ENCODE measurements at places on chromosomes 4 and X. TPM values are rescaled to one million over a fixed set of nuclear protein-coding genes. Genes with fewer than 3 reads are reported as not detected.
A peak's percentile ranks its signal among the peaks of the same experiment; 100 is the strongest.

DNA sequence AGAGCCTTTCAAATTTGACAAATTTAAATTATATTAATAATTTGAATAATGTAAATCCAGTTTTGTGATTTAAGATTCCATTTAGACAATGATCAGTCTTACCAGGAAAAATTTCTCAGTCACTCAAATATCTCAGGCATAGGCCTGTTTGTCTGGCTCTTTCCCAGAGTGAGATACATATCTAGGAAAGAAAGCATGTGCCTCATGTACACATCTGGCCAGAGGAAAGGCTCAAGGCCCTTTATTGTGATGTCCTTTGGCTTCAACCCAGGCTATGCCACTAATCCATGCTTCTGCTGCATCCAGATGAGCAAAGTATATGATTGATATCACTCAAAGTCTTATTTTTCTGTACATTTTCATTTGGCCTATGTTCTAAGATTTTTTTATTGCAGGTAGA is 473.3 kb upstream of the ADGRL3 start:
- DNase-seq, result no peak

Gene TMPRSS11A
- polyA plus RNA-seq, result not detected

Gene CXCL6
- polyA plus RNA-seq, result 0.06 TPM

GRCh38 chrX:14508025-14508690 is 21.2 kb upstream of the GLRA2 start:
- DNase-seq, result no peak

Gene AREG
- 0.07 TPM for polyA plus RNA-seq

GRCh38 chr4:80507507-80507906 is 172.0 kb downstream of the CFAP299 start:
- DNase-seq, result no peak

DNA sequence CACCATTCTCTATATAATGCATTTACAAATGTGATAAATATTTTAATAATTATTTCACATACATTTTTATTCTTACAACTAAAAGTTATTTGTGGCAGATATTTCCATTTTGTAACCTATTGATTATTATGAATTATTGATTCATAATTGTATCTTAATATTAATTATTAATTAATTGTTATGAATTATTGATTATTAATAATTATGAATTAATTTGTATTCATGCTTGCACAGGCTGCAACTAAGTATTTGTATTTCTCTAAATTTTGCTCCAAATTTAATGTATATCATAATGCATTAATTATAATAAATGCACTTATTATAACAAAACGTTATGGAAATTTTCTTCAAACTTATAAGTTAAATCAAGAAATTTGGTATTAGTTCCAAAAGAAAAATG is 929.7 kb downstream of the PCDH7 start:
- no peak for DNase-seq

Gene SSX4
- polyA plus RNA-seq, result not detected

- DNase-seq, result no peak
These were observed 11.7 kb downstream of the GPKOW start for GRCh38 chrX:49111791-49112190.

Gene ACSL1
- 11.6 TPM for polyA plus RNA-seq

GRCh38 chr4:144340931-144341330 is 200.4 kb upstream of the GYPA start:
- DNase-seq, result no peak

Gene NSG1
- polyA plus RNA-seq, result 0.17 TPM

Gene TRIM61
- polyA plus RNA-seq, result 1.3 TPM

Gene WDR17
- 0.10 TPM for polyA plus RNA-seq

DNA sequence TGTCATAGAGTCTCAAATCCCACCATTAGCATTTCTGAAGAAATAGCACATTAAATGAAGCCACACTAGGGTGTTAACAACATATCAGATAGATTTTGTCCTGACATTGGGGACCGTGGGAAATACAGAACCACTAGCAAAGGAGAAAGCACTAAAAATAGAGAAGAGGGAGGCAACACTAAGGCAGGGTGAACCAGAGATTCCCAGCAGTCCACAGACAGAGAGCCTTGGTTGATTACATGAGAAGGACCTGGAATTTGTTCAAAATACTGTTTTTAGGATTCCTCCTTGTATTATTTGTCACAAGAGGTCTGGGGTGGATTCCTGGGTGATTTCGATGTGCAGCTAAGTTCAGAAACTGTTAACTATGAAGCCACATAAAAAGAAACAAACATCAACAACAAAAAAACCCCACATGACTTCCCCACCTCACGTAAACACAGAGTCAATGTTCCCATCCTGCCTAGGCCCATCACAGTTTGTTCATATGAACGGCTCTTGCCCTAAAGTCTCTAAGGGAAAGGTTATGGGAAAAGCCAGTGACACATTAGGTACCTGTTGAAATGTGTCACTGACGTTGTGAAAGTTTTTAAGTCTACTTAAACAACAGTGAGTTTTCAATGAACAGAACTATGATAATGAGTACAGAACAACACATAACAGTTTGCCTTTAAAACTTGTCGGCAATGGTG is 23.6 kb upstream of the GRSF1 start:
- no peak for DNase-seq

GRCh38 chr4:71564775-71565174 is 219.1 kb downstream of the GC start:
- DNase-seq, result no peak

GRCh38 chrX:12471061-12471460 is 320.2 kb upstream of the PRPS2 start:
- no peak for DNase-seq

DNA sequence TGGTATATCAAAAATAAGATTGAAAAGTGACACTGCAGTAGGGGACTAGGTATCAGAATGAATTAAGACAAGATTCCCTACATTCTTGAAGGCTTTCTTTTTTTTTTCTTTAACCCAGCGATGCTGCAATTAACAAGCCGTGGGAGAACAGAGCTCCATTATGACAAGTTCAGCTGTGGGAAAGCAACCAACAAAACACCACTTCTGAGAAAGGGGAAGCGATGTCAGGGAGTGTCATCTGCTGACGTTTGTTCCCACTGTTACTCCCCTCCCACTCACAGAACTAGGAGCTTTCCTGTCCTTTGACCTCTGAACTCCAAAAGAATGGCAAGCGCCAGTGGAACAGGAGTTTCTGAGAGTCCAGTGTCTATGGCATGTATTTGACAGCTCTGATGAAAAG is 90.2 kb upstream of the SLITRK2 start:
- DNase-seq, result no peak

Gene ZDHHC15
- polyA plus RNA-seq, result not detected

- no peak for DNase-seq
These were observed 2.7 kb downstream of the N4BP2 start for GRCh38 chr4:40059362-40059761.

GRCh38 chrX:22060415-22061280 is 28.5 kb downstream of the PHEX start:
- no peak for DNase-seq

- no peak for DNase-seq
These were observed 74.1 kb downstream of the NBDY start for GRCh38 chrX:56802921-56803849.

DNA sequence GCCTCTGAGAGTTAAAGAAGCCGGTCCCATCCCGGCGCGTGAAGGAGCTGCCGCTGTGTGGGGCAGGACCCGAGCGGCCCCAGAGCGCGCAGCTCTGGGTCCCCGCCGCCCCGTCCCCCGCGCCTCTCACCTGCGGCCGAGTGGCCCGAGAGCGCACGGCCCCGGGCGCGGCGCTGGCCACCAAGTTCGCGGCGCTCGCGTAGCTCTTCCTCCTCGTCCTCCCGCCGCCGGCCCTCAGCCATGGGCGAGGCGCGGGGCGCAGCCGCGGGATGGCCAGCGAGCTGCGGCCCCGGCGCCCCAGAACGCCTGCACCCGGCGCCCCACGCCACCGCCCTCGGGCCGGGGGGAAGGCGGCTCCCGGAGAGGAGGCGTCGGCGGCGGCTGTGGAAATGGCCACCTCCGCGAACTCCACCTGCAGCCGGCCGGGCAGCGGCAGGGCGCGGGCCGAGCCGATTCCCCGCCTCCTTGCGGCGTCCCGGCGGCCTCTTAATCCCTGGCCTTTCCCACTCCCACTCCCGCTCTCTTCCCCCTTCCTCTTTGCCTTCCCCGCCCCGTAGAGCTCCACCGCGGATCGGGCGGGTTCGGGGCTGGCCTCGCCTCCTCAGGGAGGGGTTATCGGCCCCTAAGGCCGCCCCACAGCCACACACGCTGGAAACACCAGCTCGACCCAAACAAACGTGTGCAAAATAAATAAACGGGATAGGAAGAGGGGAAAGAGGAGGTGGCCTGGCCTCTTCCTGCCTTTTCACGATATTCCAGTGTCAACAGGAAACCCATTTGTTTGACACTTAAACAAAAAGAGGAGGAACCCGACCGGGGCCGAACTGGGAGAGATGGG is at the start of gene SH3D19:
Gene SH3D19, minus strand, starts transcription at position 495 of the 838 bp plus-strand sequence. Its CDS starts 253 bp downstream, at position 242.
- peak; percentile 21 for DNase-seq

GRCh38 chr4:36824682-36825081 is 419.9 kb upstream of the NWD2 start:
- DNase-seq, result no peak

DNA sequence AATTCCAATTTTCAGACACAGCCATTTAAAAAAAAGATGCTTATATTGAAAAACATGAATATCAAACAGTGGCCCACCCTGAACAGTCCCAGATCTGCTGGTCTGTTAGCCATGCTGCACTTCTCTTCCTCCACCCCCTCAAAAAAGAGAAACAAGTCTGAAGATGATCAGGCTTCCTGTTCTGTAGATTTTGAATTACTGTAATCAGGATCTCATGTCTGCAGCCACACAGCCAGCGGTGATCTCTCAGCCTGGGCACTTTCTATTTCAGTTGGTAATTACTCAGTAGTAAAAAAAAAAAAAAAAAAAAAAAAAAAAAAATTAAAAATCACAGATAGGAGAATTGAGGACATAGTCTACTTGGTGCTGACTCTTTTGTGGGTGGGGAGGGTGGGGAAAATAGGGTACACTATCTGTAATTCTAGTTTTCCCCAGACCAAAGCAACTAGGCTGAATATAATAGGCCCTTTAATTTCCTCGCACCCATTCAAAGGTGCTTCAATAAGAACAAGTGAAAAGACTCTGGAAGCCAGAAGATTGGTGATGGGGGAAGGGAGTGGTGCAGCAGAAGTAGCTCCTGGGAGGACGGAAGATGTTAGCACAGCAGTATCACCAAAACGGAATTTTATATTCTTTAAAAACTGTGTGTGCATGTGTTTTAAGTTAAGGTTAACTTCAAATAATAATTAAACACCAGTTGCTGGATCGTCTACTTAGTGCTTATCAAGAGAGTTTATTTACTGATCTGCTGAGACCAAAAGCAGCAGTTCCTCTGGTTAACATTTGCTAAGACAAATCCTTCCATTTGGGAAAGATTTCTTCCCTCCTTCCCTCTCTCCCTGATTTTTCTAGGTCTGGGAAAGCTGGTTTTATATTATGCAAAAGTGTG is 47.0 kb downstream of the SPRY1 start:
- no peak for DNase-seq

DNA sequence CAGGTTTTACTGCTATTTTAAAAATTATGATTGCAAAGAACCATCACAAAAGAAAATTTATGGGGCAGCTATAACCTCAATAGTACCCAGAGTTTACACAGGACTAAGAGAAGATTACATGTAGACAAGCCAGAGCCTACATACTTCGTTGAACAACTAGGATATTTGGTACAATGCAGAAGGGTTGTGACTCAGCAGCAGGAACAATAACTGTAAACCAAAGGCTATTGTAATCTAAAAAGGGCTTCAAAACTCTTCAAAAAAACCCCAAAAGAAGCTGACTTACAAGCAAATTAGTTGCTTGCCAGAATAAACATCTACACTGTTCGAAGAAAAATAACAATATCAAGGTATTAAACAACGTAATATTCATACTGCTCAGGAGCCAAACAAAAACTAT is 618.0 kb downstream of the STPG2 start:
- no peak for DNase-seq

Gene TSPAN5
- 96.5 TPM for polyA plus RNA-seq

DNA sequence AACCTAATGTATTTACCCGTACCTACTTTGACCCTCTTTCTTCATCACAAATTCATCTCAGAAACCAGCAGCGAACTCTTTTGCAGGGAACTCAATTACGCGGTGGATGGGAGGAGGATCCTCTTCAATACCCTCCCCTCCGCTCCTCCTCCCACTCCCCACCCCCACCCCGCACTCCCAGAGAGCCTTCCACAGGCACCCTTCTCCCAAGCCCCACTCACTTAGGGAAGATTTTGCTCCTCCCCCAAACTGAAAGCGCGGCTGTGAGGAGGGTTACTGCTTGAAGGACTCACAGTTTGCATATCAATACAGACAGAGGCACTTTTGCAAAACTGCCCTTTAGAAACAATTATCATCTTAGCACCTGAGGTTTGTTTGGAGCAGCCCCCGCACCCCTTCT is 960 bp upstream of the IL1RAPL1 start:
- DNase-seq, result no peak

GRCh38 chr4:173536808-173537429 is 6.9 kb upstream of the HAND2 start:
- DNase-seq, result no peak

Gene SYN1
- polyA plus RNA-seq, result 0.48 TPM

DNA sequence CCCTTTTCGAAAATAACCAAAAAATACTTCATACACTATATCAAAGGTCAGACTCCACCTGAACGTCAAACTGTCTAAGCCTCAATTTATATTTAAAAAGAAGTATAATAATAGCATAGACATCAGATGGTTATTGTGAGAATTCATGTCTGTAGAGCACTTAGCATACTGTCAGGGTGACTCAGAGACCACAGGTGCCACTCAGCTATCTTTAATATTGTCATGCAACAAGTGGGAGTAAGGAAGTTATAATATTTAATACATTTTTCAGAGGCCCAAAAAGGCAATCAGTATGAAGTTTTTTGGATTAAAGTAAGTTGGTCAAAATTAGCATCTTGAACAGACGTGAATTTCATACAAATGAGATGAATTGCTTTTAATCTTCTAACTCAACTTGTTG is 93.3 kb downstream of the PHOX2B start:
- DNase-seq, result no peak

- DNase-seq, result no peak
These were observed 5.5 kb upstream of the FGFR3 start for GRCh38 chr4:1787411-1788077.

- no peak for DNase-seq
These were observed 27.9 kb upstream of the NDNF start for GRCh38 chr4:121100093-121100775.

GRCh38 chrX:153573984-153574383 is 25.0 kb downstream of the CCNQ start:
- DNase-seq, result no peak

Gene SLC9A7
- 21.5 TPM for polyA plus RNA-seq

DNA sequence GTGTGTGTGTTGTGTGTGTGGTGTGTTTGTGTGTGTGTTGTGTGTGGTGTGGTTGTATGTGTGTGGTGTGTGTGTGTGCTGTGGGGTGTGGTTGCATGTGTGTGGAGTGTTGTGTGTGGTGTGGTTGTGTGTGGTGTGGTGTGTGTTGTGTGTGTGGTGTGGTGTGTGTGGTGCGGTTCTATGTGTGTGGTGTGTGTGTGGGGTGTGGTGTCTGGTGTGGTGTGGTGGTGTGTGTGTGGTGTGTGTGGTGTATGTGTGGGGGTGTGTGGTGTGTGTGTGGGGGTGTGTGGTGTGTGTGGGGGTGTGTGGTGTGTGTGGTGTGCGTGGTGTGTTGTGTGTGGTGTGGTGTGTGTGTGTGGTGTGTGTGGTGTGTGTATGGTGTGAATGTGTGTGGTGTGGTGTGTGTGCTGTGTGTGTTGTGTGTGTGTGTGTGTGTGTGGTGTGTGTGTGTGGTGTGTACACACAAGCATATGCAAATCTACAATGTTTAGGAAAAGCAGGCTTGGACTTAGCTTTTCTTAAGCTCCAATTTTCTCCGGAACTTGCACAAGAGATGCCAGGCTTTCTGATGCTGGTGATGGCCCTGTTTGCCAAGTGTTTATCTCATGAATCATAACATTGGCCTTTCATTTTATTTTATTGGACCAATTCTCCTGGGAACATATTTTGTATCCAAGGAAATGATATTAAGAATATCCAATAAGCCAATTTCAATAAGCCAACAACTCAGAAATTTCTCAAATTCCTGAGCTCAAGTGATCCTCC is 148.7 kb downstream of the SPATA18 start:
- DNase-seq, result no peak
